Fibroblast of the aortic adventitia (primary cell): ENCODE measurements at places on chromosomes 2 and 18. TPM values are rescaled to one million over a fixed set of nuclear protein-coding genes. Genes with fewer than 3 reads are reported as not detected.

- no peak for DNase-seq
Measured at GRCh38 chr2:161988589-161988988, 85.4 kb downstream of the DPP4 start.

The DNAH6 gene
- total RNA-seq: under 0.01 and 0.49 TPM in 2 replicates

The LIMS2 gene
- total RNA-seq: 7.8 and 11.3 TPM in 2 replicates

- DNase-seq: no peak
Measured at GRCh38 chr2:155023674-155024073, 325.2 kb downstream of the KCNJ3 start.

DNA sequence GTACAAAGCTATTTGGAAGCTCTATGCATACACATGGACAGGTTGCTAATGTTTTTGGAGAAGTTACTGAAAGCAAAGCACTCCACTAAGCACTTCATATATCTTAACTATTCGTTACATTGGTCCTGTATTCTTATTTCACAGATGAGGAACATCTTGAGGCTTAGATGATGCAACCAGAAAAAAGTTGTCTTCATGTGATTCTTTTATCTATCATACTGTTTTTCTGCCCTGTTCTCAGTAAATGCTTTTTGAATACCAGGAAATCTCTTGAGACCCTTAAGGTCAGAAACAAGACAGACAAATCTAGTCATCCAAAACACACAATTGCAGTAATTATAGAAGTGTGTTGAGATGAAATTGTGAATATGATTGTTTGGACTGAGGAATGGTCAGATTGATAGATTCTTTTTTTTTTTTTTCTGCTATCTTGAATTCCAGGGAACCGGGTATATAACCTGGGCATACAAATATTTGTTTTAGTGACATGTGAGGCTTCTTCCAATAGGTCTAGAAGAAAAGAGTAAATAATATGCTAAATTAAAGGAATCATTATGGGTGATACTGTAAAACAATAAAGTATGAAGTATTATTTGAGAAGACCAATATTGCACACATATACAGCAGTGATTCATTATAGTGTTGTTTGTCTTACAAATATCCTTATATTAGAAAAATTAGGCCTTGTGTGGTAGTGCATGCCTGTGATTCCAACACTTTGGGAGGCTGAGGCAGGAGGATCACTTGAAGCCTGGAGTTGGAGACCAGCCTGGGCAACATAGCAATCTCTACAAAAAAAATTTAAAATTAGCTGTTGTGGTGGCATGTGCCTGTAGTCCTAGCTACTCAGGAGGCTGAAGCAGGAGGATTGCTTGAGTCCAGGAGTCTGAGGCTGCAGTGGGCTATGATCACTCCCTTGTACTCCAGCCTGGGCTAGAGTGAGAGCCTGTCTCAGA, 33.7 kb downstream of the EHBP1 start:
- DNase-seq: peak; percentile 62

- peak; percentile 68 for DNase-seq
Measured at GRCh38 chr2:205700331-205701132, 18.2 kb downstream of the NRP2 start.

GRCh38 chr2:2834105-2834504, 503.0 kb upstream of the MYT1L start:
- no peak for DNase-seq

DNA sequence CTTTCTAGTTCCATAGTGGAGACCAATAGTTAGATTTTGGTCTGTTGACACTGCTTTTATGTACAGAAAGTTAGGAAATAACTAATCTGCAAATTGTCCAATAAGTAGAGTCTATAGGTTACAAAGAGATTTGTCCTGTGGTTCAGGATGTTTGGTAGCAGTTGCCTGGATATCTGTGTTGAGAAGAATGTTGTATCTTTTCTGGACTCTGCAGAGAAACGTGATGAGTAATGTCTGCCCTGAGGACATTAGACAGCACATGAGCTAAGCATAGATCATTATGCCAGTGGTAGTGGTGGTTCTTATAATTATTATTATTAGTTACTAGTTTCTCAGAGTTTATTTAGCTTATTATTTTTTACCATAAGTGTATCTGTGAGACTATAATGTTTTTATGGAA, 65.8 kb downstream of the ANKRD62 start:
- DNase-seq: no peak

- peak; percentile 33 for DNase-seq
Measured at GRCh38 chr2:224008702-224009261, 30.3 kb downstream of the SERPINE2 start.

The CAVIN2 gene
- total RNA-seq: 24.1 and 29.8 TPM in 2 replicates

DNA sequence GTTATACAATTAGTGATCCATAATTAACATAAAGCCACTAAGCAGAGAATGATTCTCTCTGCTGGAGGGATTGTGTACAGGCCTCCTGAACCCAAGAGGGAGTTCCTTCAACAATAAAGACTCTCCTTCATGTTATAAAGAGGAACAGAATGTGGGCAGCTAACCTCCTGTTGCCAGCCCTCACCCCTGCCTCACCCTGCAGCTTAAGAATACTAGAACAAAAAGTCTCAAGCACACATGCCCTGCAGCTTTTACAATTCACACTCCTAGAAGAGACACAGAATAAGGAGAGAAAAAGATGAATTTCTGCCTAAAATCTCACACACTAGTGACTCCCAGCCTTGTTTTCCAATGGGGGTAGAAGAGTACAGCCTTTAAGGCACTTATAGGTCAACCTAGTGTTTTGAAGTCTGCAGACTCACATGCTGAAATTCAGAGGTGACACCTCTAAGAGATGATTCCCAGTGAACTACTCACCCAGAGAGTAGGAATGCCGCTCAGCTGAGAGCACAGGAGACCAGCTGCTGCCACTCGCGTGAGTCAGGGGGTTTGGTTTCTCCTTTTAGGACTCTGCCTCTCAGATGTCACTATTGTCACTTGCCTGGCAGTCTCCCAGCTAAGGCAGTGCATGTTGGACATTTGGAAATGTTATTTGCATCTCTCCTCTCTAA, 32.5 kb upstream of the IL1RL1 start:
- DNase-seq: no peak

DNA sequence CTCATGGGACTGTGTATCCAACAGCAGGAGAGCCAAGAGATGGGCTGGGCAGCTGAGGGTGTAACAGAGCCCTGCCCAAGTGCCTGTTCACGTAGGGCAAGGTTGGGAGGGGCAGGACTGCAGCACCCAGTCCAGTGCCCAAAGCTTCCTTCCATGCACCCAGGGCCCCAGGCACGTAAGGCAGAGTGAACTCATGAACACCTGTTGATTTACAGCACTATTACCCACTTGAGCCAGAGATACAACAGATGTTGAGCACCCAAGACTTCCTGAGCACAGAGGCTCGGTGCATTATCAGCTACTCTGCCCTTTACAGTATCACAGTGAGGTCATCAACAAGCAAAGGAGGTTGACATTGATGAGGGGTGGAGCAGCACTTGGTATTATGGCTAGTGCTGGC, 50.2 kb upstream of the FHL2 start:
- DNase-seq: no peak

DNA sequence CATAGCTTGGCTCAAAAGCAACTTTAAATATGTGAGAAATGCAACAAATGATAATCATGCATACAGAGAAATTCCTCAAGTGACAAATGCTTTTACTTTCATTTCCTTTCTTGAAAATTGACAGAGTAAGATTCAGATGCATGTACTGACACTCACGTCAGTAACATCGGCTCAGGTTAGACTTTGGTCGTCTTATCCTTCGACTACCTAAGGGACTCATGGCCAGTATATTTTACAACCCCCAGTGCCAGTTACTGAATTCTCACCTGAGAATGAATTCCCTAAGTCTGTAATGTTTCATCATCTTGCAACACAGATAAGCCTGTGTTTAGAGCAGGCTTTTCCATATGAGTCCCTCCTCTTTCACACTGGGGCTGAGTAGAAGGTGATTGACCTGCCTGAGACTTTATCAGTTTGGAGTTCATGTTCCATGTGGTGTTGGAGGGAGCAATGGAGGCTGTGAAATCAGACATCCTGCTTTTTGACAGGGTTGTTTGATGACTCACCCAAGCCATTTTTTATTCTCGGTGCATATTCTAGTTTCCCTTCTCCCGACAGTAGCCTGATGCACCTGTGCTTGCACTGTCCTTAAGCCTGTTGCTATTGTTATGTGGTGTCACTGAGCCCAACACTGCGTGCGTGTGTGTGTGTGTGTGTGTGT, 30.5 kb upstream of the ATP8B1 start:
- DNase-seq: peak; percentile 57

GRCh38 chr2:60820416-60821132, 60.8 kb upstream of the REL start:
- DNase-seq: no peak

- peak; percentile 70 for DNase-seq
Measured at GRCh38 chr18:44680273-44681075, at the start of gene SETBP1. TSS of gene SETBP1 (plus strand) at chr18:44680888. CDS start at chr18:44701347, 20,459 bp downstream.

- no peak for DNase-seq
Measured at GRCh38 chr18:58336605-58337004, 292.3 kb downstream of the ALPK2 start.

- DNase-seq: no peak
Measured at GRCh38 chr18:78242254-78242643, 737.4 kb upstream of the SALL3 start.

The ATP8B1 gene
- 11.2 and 80.4 TPM in 2 replicates for total RNA-seq

DNA sequence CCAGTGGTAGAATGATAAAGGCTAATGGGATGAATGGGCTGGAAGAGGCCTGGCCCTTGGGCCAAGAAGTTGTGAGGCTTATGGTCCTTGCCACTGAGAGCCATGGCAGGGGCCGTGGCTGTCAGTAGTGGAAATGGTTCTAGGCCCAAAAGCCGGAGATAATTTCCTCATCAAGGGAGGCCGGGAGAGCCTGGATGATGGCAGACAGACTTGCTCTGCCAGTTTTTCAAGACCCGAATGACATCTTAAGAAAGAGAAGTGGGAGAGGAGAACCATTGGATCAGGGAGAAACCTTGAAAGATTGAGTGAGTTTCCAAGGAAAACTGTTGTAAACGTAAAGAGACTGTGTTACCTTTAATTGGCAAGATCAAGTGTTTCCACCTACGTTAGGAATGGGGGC, 46.3 kb upstream of the VPS54 start:
- no peak for DNase-seq

DNA sequence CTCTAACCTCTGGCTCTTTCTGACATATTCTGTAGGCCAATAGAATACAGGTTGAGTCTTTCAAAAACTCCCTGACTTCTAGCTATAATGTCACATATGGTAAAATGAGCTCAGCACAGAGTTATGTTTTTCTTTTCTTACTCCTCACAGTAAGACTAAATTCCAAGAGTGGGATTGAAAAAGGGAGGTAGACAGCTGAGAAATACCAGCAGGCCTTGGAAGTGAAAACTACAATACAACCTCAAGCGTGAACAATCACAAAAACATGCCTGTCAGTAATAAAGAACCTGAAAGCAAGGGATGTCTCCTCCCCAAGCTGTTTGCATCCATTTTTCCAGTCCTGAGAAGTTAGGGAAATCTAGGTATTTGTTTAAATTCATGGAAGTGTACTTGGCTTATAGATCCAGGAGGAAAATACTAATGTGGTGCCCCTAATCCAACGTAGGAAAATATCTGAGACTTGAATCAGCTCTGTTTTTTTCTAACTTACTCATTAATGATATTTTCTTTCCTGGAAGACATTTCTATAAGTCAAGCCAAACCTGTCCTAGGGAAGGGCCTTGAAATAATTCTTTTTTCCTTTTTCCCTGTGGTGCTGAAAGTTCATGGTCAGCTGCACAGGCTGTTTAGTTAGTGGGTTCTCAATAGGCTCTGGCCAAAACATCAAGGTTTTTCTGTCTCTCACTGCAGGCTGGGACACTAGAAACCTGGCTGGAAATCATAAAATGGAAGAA, 167.9 kb upstream of the SPATS2L start:
- DNase-seq: peak; percentile 79

The ARHGAP28 gene
- total RNA-seq: 11.9 and 221 TPM in 2 replicates

DNA sequence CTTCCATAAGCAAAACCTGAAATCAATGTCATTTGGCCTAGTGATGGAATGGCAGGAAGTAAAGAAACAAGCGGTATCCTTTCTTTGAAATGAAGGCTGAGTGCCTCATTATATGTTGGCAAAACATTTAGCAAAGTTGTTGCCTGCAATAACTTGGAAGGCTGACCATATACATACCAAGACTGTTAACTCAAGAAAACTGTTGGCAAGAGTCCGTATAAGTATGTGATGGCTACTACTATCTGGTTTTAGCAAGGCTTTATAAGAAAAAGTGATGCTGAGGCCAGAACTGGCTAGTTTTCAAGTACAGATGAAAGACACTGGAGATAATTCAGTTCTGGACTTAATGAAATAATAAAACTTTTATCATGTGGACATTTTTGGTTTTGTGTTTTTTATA, 356.2 kb downstream of the ZNF521 start:
- peak; percentile 65 for DNase-seq

GRCh38 chr2:69449906-69450305, 12.7 kb upstream of the NFU1 start:
- peak; percentile 48 for DNase-seq
